Stimulated activated CD4-positive, alpha-beta T cell treated with anti-CD3 and anti-CD28 coated beads, TNF-alpha, amount 100 ng/mL, for 1 hour (primary cell): ENCODE measurements at places on chromosomes 3 and 15.

- DNase-seq, result no peak
These were observed 790 bp downstream of the RAB5A start for GRCh38 chr3:19947549-19948225.

- DNase-seq, result no peak
These were observed 131.1 kb downstream of the NUP210 start for GRCh38 chr3:13288732-13289718.

- DNase-seq, result no peak
These were observed 126.3 kb downstream of the EEFSEC start for GRCh38 chr3:128279601-128279880.

- no peak for DNase-seq
These were observed 117.8 kb downstream of the TFDP2 start for GRCh38 chr3:142031575-142031974.

GRCh38 chr3:195908694-195909581, 587 bp upstream of the TNK2 start:
- no peak for DNase-seq

GRCh38 chr15:85008474-85009260, 27.0 kb downstream of the PDE8A start:
- DNase-seq, result no peak

DNA sequence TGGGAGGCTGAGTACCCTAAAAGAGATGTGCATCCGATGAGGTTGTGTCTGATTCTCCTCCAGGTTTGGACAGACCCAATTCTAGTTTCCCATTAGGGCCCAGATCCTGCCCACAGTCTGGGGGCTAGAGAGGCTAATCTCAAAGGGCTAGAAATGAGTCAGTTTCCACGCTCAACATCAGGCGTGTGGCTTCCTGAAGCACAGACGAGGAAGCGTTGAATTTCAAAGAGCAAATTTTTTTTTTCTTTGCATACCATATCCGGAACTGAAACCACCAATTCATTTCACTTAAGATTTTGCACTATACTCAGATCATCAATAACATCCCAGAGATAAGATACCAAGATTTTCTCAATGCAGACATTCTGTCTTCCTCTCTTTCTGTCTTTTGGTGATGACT, 173.8 kb upstream of the BCL6 start:
- DNase-seq, result no peak

DNA sequence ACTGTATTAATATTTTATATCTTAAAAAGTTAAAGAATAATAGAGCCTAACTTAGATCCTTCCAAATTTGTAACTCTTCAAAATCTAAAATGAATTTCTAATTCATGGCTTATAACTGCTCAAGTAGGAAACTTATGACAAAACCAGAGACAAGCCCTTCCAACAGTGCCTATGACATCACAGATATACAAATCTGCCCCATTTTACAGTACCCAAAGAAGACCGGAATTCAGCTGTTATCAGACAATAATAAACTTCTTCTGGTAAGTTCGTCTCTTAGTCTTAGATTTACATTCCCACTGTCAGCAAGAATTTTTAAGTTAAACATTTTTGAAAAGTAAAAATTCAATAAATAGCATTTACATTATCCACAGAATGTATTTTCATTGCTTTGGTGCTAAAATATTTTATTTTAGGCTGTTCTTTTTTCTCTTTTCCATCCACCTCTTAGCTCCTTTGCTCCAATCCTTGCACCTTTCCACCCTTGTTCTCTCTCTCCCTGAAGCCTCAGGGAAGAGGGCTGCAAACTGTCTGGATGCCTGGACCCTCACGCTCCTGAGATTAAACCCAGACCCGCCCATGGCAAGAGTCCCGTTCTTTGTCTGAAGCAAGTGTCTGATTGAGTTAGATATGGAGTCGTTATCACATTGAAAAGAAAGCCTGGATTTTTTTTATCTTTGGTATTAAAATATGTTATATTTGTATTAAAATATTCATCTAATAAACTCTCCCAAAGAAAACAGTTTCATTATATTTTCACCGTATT, 312.7 kb downstream of the ZBTB20 start:
- no peak for DNase-seq

DNA sequence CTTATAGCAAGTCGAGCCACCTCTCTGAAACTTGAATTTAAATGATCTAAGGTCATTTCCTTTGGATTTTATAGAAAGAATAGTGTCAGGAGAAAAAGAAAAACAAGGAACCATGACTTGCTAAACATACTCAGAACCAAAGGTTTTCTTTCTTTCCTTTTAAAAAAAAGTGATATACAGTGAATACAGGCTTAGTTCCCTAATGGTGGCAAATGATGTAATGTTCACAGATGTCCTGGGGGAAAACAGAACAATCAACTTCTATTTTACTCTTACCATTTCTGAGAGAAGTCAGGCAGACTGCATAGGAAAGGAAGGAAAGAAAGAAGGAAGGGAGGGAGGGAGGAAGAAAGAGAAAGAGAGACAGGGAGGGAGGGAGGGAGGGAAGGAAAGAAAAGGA, 56.5 kb downstream of the ST6GAL1 start:
- no peak for DNase-seq

GRCh38 chr3:50405249-50405648, 45.9 kb upstream of the TMEM115 start:
- DNase-seq, result no peak

DNA sequence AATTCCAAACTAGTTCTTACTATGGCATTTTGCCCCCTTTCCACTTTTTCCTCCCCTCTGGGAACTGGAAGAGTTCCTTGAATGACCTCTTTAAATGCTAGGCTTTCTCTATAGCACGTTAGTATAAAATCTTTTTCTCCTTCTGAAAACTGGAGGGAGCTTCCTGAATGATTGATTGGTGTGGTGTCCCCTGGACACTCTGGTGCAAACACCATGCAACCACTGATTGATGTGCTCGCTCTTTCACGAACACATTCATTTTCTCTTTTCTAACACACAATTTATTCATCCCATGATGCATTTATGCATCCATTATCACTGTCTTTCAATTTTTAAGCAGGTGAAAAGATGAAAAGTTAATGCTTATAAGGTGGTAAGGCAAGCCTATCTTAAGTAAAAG, 159.1 kb upstream of the NANOGP8 start:
- DNase-seq, result no peak

DNA sequence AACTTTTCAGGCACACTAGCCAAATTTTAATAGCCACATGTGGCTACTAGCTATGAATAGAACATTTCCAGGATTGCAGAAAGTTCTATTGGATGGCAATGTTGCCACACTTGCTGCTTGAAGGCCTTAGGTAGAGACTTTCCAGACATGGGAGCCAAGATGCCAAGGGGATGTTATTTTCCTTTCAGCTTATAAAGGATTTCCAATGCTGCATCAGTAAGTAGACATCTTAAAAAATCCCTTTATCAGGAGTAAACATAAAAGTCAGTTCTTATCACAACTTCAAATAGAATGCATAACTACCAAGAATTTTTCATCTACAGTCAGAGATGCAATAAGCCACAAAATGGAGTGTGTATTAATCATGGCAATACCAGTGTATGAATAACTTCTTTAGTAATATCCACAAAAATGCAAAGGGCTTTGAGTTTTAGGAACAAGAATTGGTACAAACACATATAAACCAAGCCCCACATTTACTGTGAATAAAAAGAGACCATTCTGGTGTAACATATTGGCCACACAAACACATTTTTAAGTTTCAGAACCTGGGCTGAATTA, 457.1 kb upstream of the ADAMTS9 start:
- no peak for DNase-seq

DNA sequence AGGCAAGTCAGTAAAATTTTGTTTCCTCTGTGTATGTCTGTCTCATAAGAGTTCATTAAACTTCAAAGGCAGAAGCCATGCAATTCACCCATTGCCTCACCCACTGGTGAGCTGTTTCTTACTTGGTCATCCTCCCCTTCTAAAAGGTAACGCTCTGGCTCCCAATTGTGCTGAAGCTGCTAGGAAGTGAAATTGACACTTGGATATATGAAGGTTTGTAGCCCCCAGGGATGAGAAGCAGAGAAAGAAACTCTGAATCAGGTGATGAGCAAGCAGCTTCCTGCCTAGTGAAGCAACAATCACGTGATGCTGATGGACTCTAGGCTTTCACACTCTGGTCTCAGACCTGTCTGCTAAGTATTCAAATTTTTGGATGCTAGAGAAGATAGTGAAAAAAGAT, 70.7 kb downstream of the CD200R1L start:
- no peak for DNase-seq

GRCh38 chr3:142117056-142117851, 32.1 kb downstream of the TFDP2 start:
- no peak for DNase-seq

GRCh38 chr3:134624537-134625287, 26.1 kb downstream of the KY start:
- DNase-seq, result no peak

DNA sequence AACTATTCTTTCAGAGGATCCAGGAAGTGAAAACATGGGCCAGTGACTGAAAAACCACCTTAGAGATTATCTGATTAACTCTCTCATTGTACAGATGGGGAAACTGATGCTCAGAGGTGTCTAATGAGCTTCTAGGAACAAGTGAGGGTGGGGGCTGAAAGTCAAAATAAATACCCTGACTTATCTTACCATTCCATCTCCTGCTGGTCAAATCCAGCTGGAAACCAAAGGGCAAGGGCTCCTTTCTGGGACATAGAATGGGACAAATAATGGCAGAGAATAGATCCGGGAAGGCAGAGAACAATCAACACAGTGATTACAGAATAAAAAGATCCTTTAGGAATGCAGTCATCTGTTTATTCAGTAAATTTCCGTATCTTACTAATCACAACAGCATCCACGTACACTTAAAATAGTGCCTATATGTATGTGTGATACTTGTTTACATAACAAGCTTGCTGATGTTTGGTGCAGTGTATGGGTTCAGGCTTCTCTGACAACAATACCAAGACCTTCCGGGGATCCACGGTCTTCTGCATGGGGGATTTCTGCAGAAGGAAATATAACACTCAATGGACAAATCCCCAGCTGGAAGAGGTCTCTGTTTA, 173.2 kb downstream of the THSD4 start:
- DNase-seq, result no peak

- no peak for DNase-seq
These were observed 20.8 kb upstream of the CFAP161 start for GRCh38 chr15:81113204-81113657.

DNA sequence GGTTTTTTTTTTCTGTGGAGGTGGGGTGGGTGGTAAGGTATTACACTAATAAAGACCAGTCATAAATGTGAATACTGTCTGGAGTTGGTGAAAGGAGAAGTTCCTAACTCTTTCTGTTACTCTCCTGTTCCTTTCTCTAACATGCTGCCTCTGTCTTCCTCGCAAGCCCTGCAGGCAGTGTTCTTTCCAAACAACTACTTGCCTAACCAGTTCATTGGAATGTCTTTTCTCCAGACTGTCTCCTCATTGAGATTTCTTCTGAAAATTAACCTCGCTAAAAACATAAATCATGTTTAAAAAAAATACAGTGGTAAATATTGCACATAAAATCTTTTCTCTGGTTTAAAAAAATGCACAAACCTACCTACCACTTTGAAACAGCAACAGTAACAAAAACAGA, 135.2 kb downstream of the TP63 start:
- DNase-seq, result no peak

DNA sequence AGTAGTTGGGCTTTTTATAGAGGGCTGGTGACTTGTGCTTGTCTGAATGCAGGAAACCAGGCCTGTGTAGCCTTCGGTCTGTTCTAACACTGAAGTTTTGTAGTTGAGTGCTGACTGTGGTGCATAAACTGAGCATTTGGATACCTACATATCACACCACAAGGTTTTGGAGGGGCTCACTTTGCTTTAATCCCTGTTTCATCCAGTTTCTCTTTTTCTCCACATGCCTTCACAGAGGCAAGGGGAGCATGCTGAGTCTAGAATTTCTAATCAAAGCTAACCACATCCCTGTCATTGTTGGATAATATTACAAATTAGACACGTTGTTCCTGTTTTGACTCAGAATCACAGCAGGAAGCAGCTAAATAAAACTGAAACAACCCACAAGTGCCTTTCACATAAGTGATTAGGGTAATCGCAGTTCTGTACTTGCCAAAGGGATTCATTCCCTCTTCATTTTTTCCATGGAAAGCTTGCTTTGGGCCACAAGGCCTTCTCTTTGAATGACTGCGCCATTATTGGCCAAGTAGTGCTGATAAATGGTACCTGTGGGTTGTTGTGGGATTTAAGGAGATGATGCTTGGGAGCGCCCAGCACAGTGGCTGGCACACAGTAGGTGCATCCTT, 48.9 kb downstream of the TGFBR2 start:
- DNase-seq, result no peak

- DNase-seq, result no peak
These were observed 108.4 kb downstream of the MINAR1 start for GRCh38 chr15:79540551-79540950.

- DNase-seq, result no peak
These were observed 20.0 kb downstream of the TRIM71 start for GRCh38 chr3:32837789-32838188.

- no peak for DNase-seq
These were observed 47.0 kb downstream of the MTHFS start for GRCh38 chr15:79849789-79850188.

- no peak for DNase-seq
These were observed 12.2 kb upstream of the HES1 start for GRCh38 chr3:194123726-194124125.

- no peak for DNase-seq
These were observed 2.4 kb downstream of the TSC22D2 start for GRCh38 chr3:150410311-150411105.

GRCh38 chr3:184260724-184261269, 556 bp downstream of the CAMK2N2 start:
- DNase-seq, result no peak

GRCh38 chr3:129773691-129774663, 119.5 kb downstream of the TMCC1 start:
- no peak for DNase-seq

GRCh38 chr3:138329984-138330293, 288 bp upstream of the NME9 start:
- DNase-seq, result no peak

DNA sequence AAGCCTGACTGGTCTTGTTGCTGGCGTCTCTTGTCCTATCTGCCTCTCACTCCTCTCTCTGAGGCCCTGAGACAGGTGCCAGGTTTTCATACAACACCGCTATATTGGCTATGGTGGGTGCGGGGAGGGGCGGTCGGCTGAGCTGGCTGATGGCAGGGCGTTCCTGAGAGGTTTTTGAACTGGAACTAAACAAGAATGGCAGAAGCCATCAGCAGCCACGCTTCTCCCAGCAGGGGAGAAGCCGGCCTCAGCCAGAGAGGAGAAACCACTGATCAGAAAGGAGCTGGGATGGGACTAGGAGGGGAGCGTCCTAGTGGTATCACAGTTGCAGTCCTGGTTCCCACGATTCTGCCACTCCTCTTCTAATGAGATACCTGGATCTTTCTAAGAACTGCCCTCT, 89.9 kb upstream of the PRR23E start:
- no peak for DNase-seq

DNA sequence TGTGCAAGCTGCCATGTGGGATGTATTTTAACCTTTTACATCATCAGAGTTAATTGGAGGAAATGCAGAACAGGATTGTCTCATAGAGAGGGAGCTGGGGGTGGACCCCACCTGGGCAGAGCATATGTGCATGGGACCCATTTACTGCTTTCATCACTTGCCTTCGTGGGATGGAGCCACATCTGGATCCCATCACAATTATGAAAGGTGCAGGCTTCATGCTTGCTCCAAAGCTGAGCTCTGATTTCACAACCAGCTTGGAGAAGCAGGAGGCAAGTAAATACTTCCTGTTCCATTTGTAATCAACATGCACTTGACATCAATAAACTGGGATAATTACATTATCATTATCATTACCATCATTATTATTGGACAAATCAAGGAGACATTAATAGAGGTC, 161.9 kb downstream of the ALDH1A2 start:
- no peak for DNase-seq

- no peak for DNase-seq
These were observed 891.9 kb downstream of the ROBO1 start for GRCh38 chr3:78875851-78876250.
